NCI-H1436 treated with DMSO at 0.1 percent for 48 hours (cell line): ENCODE measurements at places on chromosomes 13 and 19.

DNA sequence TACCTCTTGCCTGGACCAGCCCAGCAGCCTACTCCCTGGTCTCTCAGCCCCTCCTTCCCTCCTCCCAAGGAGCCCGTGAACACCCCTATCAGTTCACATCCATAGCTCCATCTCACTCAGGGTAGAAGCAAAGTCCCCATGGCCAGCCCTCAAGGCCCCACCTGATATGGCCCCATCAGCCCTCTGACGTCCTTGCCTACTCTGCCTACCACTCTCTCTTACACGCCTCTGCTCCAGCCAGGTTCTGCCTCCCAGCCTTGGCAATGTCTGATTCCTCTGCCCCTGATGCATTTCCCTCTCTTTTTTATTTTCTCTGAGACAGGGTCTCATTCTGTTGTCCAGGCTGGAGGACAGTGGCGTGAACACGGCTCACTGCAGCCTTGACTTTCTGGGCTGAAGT lies 7.9 kb upstream of the SERTAD3 start:
- no peak for DNase-seq

DNA sequence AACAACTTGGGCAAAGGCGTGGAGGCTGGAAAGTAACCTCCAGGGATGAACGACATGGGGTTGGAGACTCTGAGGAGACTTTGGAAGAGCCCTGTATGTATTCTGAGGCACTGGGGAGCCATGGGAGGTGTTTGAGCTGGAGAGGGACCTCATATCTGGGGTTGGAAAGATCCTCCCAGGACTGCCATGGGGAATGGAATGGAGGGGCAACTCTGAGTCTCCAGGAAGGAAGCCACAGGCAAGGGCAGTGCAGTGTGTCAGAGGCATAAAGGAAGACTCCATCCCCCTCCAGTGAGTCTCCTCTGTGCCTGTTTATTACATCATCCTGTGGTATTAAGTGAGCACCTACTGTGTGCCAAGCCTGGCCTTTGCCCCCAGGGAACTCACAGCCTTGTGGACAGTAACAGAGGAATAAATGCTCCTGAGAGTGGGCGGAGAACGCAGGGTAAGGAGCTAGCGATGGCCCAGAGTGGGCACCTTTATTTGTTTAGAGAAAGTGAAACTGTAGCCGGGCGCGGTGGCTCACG lies 7.7 kb downstream of the PEAK3 start:
- DNase-seq: no peak

DNA sequence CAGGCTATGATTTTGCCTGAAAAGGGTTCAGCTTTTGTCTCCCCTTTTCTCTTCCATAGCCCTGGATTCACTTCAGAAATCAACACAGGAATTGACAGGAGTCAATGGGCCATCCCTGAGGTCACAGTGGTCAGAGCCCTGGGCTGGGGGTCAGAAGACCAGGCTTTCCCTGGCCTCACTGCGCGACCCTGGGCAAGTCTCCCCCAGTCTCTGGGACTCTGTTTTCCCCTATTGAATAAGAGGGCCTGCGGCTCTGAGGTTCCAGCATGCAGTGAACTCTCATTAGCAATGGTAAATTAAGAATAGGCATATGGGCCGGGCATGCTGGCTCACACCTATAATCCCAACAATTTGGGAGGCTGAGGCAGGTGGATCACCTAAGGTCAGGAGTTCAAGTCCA lies 30.7 kb upstream of the VSTM2B start:
- no peak for DNase-seq

DNA sequence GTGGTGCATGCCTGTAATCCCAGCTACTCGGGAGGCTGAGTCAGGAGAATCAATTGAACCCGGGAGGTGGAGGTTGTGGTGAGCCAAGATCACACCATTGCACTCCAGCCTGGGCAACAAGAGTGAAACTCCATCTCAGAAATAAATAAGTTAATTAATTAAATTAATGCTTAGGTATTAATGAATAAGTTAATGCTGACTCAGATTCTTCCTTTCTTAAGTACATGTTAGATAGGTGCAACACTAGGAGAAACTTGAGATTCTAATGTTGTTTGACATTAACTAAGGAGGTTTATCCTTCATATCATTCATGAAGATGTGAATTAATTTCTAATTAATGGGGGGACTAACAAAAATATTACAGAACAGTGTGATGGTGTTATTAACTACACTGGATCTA lies 812.6 kb upstream of the SPRY2 start:
- no peak for DNase-seq

DNA sequence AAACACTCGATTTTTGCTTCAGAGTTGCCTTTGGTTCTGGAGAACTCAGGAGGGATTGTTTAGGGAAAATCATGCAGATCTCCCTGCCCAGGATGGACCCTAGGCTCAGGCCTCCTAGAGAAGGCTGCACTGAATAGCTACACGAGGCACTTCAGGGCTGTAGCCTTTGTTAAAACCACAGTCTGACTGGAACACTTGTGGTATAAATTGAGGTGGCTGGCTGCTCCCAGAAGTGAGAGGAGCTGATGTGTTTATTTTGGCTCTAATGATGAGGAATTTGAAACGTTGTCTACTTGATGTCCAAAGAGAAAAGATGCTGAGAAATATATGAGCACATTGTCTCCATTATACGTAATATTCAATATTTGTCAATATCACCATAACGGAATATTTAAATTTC lies 762.1 kb upstream of the ARGLU1 start:
- no peak for DNase-seq

GRCh38 chr19:3269916-3270671 lies 45.6 kb downstream of the CELF5 start:
- no peak for DNase-seq

DNA sequence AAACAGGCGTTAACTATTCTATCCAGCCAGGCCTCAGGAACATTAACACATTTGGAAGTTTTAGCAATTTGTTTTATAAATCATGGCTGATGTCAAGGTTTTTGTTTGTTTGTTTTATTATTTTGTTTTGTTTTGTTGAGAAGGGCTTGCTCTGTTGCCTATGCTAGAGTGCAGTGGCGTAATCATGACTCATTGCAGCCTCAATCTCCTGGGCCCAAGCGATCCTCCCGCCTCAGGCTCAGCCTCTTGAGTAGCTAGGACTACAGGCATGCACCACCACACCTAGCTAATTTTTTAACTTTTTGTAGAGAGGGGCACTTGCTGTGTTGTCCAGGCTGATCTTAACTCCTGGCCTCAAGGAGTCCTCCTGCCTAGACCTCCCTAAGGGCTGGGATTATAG lies 28.3 kb downstream of the NUP58 start:
- no peak for DNase-seq

DNA sequence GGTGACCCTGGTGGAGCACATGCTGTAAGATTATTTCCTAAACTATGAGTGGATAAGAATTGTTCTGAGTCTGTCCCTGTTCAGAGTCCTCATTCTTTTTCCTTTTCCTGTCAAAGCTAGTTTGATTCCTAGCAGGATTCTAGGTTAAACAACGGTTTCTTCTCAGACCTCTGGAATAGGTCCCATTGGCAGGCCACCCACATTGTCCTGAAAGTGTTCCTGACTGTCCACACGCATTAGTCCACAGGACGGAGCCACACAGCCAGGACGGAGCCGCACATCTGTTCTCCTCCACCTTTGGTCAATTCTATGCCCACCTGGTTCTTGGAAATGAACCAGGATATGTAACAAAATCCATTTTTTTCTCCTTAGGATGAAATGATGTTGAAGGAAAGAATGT lies 46.1 kb downstream of the ANKRD10 start:
- DNase-seq: no peak

DNA sequence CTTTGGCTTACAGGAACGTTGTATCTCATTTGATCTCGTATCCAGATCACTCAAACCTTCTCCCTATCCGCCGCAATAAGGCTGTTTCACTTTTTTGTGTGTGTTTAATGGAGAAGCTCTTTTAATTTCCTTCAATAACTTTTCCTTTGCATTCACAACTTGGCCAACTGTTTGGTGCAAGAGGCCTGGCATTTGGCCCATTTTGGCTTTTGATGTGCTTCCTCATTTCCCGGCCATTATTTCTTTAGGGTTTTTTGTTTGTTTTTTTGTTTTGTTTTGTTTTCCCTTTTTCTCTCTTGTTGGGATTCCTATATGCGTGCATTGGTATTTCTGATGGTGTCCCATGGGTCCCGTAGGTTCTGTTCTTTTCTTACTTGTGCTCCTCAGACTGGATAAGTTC lies 6.1 kb upstream of the UPF3A start:
- no peak for DNase-seq

DNA sequence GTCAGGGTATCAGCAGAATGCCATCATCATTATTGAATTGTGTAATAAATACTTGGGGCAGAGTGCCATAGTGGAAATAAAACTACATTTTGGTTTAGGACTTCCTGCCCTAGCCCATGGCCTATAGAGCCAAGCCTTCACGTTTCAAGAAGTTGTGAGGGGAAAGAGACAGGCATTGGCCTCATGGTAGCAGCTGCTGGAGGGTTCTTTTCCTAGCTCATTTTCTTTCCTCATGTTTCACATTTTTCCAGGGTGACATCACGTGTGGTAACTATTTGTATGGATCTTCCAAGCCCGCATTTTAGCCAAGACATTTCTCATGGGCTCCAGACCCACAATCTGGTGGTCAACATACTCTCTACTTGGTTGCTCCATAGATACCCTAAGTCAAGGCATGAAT lies 80.4 kb downstream of the LRCH1 start:
- no peak for DNase-seq

DNA sequence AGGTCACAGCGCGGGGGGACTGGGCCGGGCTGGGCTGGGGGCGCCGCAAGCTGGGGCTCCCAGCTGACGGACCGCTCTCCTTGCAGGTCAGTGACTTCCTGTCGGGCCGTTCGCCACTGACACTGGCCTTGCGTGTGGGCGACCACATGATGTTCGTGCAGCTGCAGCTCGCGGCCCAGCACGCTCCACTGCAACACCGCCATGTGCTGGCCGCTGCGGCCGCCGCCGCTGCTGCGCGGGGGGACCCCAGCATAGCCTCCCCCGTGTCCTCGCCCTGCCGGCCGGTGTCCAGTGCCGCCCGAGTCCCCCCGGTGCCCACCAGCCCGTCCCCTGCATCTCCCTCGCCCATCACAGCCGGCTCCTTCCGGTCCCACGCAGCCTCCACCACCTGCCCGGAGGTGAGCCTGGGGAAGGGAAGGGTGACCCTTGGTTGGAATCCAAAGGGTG lies 5.7 kb downstream of the MIDN start:
- DNase-seq: no peak

GRCh38 chr13:68185444-68186141 lies 955.5 kb upstream of the PCDH9 start:
- DNase-seq: no peak

- DNase-seq: no peak
These were observed 59.8 kb upstream of the C1QTNF9 start for GRCh38 chr13:24249624-24250023.

DNA sequence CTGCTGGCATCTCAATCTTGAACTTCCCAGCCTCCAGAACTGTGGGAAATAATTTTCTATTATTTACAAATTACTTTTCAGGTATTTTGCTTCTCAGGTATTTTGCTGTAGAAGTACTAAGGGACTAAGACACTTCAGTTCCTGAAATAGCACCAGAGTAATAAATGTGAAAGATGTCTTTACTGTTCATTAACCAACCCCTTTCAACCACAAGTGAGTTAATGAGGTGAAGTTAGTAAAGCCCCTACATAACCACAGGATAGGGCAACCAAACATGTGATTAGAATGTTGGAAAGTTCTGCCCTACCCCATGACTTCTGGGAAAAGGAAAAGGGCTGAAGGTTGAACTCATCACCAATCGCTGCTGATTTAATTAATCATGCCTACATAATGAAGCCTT lies 2.7 kb upstream of the ZNF345 start:
- DNase-seq: no peak

DNA sequence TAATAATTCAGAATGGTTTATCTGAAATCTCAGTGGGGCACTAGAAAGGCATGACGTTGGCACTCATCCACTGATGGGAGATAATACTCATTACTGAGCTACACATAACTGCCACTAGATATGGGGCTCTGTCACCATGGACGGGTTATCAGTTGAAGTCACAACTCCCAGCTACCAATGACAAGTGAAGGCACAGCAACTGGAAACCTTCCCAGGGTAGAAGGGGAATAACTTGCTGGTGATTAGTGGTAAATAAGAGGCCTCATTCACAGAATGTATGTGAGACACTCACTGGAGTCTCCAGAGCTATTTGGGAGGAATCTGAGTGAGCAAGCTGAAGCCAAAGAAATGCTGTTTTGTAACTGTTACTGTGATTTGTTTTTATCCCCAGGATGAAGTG lies 249.6 kb downstream of the ENOX1 start:
- no peak for DNase-seq

DNA sequence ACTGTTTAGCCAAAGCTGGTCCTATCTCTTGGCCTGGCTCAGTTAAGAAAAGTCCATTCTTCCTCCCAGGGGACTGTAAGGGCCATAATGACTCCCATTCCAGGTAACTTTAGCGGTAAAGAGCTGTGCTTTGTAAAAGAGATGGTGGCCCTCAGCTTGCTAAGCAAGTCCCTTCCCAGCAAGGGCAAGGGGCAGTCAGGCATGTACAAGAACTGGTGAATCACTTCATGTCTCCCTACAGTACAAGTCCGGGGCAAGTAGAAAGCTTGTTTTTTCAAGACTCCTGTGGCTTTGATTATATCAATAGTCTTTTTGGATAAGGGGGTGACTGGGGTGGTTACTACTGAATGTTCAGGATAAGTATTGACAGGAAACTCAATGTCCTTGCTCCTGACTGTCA lies 88.9 kb downstream of the SLC25A15 start:
- DNase-seq: no peak

DNA sequence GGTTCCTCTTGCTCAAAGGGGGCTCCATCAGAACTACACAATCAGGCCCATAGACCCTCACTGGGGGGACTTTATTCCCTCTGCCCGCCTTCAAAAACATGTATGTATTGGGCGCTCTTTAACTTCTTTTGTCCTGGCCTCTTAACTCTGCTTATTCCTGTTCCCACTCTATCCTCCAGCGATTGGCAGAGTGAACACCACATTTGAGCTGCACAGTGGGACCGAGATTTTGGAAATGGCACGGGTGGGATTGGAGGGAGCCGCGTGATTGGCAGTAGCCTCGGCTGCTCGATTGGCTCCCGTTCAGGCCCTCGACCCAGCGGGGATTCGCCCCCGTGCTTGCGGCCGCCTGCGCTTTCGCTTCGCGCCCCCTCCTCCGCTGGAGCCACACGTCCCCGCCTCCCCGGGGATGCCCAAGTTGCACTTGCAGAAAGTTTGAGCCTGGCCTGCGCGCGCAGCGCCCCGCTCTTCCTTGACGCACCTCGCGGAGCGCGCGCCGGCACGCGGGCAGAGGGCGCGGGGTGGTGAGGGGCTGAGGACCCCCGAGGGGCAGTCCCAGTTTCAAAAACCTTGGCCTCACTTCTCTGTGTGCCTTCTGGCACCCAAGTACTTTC lies at the start of gene ZIC5:
ZIC5 (minus strand) TSS at position 192 of the 614 bp plus-strand sequence; CDS start at position 28, 164 bp downstream.
- no peak for DNase-seq

- DNase-seq: no peak
These were observed 22.4 kb downstream of the ZNF329 start for GRCh38 chr19:58128041-58128685.

GRCh38 chr19:50922317-50922853 lies 11.2 kb upstream of the KLK4 start:
- DNase-seq: peak; percentile 50

GRCh38 chr13:95677564-95678266 lies 776 bp downstream of the DNAJC3 start:
- no peak for DNase-seq
